ENCODE measurements at places on chromosomes 12 and 14.

GRCh38 chr12:120119271-120119973 is 2.9 kb upstream of the RAB35 start:
- DNase-seq = peak; percentile 50

DNA sequence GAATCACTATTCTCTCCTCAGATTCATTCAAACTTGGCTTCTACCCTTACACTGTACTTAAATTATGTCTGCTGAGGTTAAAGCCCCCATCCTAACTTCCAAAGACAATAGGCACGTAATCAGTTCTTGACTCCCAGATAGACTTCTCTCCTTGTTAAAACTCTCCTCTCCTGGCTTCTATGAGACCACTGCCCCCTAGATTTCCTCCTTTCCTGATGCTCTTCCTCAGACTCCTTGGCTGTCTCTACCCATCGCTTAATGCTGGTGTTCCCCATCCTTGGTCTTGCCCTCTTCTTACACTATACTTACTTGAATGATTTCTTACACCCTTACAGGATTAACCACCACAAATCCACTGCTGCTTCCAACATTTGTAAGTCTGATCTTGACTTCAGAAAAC is 32.8 kb downstream of the TC2N start:
- DNase-seq = no peak

- DNase-seq = no peak
Measured at GRCh38 chr14:35956376-35957085, 130.4 kb downstream of the BRMS1L start.

DNA sequence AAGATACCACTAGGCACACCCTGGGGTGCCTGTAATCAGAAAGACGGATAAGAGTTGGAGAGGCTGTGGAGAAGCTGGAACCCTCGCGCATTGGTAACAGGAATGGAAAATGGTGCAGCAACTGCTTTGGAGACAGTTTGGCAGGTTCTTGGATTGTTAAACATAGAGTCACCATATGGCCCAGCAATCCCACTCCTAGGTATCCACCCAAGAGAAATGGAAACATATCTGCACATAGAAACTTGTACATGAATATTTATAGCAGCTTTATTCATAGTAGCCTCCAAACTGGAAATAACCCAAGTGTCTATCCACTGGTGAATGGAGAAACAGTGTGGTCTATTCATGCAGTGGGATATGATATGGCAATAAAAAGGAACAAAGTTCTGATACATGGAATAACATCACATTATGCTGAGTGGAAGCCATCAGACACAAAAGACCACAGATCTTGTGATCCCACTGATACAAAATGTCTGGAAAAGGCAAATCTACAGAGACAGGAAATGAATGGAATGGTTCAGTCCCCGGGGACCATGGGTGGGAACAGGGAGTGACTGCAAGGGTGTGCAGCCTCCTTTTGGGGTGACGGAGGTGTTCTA is 45.4 kb downstream of the JAG2 start:
- no peak for DNase-seq

- no peak for DNase-seq
Measured at GRCh38 chr12:131468206-131468605, 242.7 kb upstream of the SFSWAP start.

DNA sequence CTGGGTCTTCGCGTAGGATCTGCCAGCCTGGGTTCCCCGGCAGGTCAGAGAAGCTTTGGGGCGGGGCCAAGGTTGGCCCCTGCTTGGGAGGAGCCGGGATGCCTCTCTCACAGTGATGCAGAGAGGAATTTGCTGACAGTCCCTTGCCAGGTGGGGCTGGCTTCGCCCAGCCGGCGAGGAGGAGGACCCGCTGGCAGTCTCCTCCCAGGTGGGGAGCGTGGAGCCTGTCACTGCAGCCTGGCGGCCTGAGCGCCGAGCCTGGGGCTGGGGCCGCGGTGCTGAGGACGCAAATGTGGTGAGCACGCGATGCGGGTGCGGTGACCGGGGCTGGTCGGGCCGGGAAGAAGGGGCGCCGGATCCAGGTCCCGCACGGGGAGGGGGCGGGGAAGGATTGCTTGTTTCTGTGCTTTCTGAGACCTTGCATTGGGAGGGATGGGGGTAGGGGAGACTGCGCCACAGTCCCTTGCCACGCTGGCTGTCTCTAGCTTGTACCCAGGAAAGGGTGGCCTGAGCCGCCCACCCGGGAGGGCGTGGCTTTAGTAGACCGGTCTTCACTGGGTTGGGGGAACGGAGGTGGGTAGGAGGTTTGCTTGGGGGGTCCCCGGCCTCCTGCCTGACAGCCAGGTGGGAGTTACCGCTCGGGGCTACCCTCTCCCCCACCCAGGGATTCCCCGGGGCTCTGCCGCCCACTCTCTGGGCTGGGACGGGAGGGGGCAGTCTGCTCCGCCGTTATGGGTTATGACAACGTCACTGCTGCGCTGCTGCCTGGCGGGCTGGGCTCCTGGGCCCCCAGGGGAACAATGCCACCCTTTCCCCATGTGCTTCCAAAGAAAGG is at the start of gene TMEM63C:
TSS of gene TMEM63C (plus strand) at position 196 of the 835 bp plus-strand sequence. CDS start 37,016 bp downstream, outside the sequence.
- peak; percentile 85 for DNase-seq

GRCh38 chr14:57871459-57872080 is 5.7 kb upstream of the SLC35F4 start:
- DNase-seq = no peak

DNA sequence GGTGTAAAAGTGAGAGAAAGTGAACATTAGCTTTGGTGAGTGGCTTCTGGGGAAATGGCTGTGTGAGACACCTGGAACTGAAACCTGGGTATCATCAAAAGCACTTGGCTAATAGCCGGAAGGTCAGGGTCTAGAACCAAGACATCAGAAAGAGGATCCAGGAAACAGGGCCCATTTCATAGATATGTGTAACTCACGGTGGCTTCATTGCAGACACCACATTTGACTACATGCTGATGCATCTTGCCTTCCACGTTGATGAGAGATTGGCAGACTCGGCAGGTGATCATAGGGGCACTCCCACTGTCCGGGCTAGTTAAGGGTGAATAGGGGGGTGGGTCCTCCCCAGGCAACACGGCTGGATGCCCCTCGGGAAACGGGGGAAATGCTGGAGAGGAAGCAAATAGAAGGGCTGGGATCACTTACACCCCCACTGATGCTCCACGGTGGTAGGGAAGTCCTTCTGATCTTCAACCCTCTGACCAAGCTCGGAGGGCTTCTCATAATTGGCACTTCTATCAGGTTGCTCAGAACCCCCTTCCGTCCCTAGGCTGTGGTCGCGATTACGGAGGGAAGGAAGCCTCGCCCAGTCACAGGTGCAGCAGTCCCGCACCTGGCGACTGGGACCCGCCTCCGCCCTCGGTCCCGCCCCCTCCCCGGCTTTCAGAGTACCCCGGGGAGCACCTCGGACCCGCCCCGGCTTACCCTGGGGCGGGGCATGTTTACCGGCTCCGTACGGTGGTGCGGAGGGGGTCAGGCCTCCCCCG is 593 bp downstream of the PIP4P1 start:
- peak; percentile 63 for DNase-seq

GRCh38 chr14:97490521-97491070 is 693.4 kb downstream of the VRK1 start:
- DNase-seq = no peak

DNA sequence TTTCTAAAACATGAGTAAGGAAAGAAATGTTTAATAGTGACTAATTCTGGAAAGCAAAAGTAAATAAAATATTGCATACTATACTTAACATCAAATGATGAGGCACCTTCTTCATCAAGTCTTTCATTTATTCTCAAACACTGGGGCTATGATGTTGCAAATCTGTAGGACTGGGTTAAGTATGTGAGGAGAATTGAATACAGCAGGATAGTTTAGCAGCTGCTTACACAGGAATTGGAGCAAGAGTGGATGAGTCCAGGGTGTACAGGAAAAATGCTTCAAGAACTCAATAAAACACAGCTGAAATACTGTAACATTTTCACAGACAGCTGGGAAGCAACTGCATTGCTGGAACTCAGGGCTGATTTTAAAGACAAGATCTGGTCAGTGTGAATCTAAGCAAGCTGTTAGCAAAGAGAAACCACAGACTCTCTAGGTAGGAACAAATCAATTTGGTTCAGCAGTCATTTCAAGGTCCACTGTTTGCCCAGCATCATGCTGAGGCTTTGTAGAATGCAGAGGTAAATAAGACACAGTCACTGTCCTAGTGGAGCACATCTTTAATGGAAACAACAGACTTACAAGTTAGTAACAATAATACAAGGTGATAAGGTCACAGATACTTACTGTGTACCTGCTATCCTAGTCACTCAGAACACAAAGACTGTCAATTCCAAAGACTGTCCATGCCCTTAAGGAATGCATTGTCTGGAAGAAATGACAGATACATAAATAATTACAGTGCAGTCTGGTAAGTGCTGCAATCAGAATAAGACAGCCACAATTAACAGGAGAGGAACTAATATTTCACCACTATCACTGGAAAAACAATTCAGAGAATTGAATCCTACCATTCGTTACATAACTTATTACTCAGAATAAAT is 96.8 kb upstream of the DACT1 start:
- DNase-seq = no peak

GRCh38 chr12:5923751-5924150 is 21.3 kb downstream of the ANO2 start:
- no peak for DNase-seq

DNA sequence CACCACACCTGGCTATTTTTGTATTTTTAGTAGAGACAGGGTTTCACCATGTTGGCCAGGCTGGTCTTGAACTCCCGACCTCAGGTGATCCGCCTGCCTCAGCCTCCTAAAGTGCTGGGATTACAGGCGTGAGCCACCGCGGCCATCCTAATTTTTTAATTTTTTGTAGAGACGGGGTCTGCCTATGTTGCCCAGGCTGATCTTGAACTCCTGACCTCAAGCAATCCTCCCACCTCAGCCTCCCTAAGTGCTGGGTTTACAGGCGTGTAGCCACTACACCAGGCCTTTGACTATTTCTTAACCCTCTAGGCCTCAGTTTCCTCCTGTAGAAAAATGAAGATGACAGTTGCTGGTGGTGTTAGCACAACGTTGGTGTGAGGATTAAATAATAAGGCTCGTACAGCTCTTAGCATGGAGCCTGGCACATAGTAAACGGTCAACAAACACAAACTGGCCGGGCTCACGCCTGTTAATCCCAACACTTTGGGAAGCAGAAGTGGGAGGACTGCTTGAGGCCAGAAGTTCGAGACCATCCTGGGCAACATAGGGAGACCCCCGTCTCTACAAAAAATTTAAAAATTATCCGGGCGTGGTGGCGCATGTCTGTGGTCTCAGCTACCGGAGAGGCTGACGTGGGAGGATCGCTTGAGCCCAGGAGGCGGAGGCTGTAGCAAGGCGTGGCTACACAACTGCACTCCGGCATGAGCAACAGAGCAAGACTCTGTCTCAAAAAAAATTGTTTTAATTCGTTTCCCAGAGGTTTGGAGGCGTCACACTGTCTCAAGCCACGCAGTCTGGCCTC is 979 bp downstream of the DDX54 start:
- no peak for DNase-seq

GRCh38 chr12:81296556-81297305 is 218.9 kb downstream of the ACSS3 start:
- no peak for DNase-seq
